ENCODE measurements at places on chromosomes 3 and 15.

GRCh38 chr3:130384476-130385025 lies 39.1 kb downstream of the COL6A5 start:
- no peak for DNase-seq

- DNase-seq = no peak
Observed at GRCh38 chr3:18334837-18335601, 90.1 kb downstream of the SATB1 start.

DNA sequence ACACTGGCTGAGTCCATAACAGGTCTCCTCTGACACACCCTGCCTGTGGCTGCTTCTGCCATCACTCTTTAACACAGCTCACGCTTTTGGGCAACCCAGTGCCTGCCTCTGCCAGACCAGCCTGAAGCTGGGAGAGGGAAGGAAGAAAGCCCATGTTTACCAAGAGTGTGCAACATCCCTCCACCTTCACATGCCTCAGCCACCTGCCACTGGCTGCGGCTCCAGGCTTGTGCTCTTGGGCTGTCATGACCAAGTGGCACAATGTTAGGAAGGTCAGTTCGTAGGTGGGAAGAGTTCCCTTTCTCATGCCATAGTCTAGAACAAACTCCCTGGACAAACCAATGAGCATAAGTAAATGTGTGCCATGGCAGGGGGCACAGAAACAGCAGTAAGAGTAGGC lies 20.3 kb downstream of the STIMATE start:
- no peak for DNase-seq

DNA sequence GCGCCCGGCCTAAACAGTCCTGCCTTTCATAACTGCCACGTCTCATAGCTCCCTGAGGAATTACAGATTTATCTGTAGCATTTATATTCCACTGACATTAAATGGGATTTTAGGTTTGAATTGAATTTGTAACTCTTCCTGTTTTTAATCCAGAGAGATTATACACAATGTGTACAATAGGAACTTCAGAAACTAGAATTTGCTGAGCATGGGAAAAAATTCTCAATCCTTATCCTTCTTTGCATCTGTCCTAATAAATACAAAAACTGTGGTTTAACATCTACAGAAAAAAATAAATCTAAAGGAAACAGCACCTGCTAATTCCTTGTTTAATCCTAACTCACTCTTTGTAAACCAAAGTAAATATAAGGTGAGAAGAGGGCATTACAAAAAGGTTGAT lies 2.2 kb downstream of the NEK11 start:
- no peak for DNase-seq

DNA sequence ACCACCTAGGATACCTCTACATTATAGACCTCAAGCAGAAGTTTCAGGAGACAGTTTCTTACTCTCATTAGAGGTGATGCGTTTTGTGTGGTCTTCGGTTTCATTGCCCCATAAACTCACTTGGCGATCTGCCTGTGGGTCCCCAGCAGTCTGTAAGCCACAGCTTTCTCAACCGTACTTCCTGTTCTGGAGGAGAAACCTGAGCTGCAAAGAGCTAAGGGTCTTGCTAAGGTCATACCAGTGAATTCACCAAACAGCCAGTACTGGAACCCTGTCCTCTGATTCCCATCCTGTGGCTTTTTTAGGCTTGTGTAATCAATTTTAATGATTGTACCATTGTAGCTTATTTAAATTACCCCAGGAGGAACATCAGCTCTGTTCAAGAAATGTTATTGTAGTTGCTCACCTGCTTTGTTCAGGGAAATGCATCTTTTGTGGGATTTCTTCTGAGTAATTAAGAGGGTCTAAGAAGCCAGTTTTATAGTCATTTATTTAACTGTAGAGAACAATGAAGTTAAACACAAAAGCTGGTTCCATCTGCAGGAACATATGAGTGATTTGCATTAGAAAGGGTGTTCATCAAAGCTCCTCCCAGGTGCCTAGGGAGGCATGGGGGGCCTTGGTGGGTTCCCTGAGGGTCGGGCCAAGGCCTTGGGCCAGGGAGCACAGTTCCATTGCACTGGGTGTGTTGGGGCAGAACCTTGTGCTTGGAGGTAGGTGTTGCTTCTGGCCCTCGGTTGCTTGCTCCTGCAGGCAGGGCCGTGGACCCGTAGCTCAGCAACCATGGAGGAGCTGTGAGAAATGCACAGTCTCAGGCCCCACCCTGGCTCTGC lies 69.6 kb downstream of the APBA2 start:
- DNase-seq = no peak

DNA sequence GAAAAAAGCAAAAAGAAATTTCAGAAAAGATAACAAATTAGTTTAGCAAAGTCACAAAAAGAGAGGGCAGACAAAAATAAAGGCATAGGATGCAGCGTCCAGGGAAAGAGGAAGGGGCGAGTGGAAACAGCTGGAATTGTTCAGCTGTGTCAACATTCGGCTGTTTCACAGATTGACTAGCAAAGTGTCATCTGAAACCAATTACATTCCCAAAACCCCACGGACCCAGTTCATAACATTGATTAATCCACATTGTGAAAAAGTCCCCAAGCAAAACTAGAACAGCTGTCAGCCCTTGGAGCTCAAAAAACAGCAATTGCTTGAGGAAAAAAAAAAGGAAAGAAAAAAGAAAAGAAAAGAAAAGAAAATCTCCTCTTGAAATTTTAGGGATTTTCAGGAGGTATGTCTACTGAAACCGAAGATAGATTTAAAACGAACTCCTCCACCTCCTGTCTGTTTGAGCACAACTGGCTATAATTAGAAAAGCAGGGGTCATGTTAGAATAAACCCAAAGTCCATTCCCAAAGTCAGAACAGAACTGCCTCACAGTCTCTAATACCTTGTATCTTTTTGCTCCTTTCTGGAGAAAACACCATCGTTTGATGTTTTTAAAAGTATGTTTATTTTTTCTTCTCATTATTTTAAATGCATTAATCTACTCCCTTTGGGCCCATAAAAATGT lies 159.6 kb downstream of the RORA start:
- DNase-seq = no peak

DNA sequence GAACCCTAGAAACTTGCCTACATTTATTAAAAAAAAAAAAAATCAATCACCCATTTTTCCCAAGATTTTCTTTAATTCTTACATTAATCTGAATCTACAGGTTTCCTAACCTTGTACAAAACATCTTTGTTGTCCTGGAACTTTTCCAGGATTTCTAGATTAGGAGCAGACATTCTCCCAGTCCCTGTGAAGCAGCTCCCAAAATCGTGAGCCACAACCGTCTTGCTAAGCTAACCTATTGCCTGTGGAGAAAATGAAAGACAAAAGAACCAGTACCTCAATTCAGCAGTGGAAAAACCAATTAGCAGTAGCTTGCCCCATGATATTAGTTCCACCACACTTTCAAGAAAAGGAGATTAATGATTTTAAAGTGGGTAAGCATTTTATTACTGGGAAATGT lies 522.1 kb downstream of the UNC13C start:
- DNase-seq = no peak

GRCh38 chr3:13462822-13463221 lies 17.3 kb upstream of the HDAC11 start:
- DNase-seq = no peak

DNA sequence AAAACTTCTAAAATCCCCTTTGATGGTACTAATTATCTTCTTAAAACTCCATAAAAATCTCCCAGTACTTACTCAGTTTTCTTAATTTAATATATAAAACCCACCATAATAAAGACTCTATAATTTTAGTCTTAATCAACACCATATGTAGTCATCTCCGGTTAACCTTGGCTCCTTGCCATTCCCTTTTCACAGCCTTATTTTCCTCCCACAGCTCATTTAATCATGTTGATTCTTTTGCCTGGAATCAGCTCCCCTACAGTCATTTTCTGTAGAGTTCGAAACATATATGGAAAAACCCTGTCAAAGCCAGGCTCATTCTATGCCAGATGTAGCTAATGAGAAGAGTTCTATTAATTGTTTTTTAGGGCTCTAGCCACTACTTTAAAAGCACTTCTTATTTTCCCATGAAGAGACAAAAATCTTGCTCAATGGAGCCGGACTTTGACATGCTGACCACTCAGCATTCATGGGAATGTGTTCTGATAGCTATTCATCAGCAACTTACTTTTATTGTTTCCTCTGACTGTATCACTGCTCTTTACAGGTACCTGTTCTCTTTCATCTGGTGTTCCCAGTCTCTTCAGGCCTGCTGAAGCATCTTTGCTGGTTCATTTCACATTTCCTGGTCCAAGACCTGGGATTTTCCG lies 573.4 kb downstream of the NAALADL2 start:
- no peak for DNase-seq

DNA sequence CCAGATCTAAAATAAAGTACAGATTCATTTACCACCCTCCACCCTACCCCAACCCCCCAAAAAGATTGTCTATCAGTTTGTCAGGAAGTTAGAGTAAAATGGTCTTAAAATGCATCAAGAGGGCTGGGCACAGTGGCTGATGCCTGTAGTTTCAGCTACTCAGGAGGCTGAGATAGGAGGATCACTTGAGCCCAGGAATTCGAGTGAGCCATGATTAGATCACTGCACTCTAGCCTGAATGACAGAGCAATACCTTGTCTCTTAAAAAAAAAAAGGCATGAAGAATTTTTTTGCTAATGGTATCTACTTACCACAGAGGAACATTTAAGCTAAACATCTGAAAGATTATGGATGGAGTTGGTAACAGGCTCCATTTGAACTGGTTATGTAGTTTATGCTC lies 71.0 kb downstream of the RBM6 start:
- DNase-seq = no peak

GRCh38 chr15:25670025-25670554 lies 193.0 kb downstream of the ATP10A start:
- no peak for DNase-seq

GRCh38 chr15:101505610-101506337 lies 16.3 kb upstream of the PCSK6 start:
- DNase-seq = no peak

- DNase-seq = no peak
Observed at GRCh38 chr3:140285380-140285779, 350.4 kb downstream of the CLSTN2 start.

- DNase-seq = no peak
Observed at GRCh38 chr3:148796799-148797198, 30.8 kb upstream of the CPB1 start.

DNA sequence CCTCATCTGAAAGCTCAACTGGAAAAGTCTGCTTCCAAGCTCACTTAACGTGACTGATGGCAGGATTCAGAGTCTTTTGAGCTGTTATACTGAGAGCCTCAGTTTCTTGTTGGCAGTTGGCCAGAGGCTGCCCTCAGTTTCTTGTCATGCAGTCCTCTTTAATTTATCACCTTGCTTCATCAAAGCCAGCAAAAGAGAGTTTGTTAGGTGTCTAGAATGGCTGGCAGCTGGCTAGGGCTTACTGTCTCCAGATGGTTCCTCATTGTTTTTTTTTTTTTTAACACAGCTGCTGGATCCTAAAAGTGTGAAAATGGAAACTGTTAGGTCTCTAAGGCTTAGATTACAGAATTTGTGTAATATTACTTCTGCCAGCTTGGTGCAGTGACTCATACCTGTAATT lies 310.6 kb downstream of the PDCD6IP start:
- no peak for DNase-seq

- no peak for DNase-seq
Observed at GRCh38 chr3:185164428-185165217, 11.8 kb upstream of the C3orf70 start.

GRCh38 chr3:24400015-24400414 lies 94.6 kb downstream of the THRB start:
- DNase-seq = no peak

DNA sequence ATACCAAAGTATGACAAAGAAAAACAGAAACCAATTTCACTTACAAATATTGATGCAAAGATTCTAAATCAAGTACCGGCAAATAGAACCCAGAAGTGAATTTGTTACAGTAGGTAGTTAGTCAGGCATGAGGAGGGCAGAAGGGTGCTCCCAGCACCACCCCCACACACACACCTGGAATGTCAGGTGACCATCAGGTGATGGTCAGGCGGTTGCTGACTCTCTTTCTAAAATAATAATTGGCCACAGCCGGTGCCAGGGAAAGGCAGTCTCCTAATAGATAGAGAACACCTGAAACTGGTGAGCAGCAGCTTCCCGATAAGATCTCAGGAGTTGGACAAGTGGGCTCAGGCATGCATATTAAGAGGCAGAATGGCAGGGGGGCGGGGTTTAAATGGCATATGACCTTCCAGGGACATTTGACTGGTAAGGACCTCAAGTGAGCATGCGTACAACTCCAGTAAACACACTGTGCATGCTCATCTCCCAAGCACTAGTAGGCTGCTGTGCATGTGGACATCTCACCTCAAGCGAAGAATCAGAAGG lies 131.1 kb downstream of the ANO10 start:
- DNase-seq = no peak

DNA sequence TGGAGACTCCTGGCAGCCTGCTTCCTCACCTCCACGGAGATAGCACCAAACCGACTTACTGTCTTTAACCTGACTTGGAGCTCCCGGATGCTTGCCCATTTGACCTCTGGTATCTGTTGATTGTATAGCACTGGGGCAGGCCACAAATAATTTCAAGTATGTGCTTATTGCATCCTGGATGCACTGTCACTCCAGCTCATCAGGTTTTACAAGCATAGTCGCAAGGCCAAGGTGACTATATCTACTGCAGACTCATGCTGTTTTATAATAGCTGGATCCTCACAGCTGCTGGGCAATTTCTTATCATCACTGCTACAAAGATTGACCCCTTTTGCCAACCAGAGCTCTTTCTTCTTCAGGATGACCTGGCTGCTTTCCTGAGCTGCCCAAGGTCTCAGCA lies 45.6 kb downstream of the PEX5L start:
- no peak for DNase-seq

DNA sequence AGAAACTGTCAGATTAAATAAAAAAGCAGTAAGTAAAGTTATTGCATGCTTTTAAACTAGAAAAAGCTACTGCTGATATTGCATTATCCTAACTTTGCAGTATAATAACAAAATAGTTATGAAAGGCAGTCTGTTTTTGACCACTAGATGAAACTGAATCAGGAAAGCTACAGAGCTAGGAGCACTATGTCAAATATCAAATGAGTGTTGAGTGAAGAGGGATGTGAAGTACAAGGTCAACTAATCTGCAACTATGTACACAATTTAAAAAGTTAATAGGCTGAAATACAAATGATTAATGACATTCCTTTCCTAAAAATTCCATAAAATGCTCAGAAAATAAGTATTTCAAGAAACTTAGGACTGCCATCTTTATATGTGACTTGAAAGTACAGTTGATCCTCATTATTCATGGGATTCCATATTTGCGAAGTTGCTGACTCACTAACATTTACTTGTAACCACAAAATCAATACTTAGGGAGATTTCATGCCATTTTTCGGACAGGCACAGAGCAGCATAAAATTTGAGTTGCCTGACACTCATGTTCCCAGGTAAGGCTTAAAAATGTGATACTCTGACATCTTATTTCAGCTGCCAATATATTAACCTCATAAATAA lies 34.5 kb downstream of the SLC4A7 start:
- no peak for DNase-seq
